ENCODE measurements at places on chromosomes 7 and 10. TPM values are rescaled to one million over a fixed set of nuclear protein-coding genes. Genes with fewer than 3 reads are reported as not detected.

EN2 gene
- total RNA-seq = 0.45 TPM

SORCS1 gene
- total RNA-seq = 14.4 TPM

ADCY1 gene
- total RNA-seq = 17.0 TPM

CYP2C19 gene
- total RNA-seq = not detected

- no peaks in the 10 kb centered on the region for H3K36me3 ChIP-seq
- peaks cover 4% of the 10 kb centered on the region for H3K27me3 ChIP-seq
- no peak overlapping the region for H3K4me3 ChIP-seq
- H3K27ac ChIP-seq = no peak overlapping the region
Measured at GRCh38 chr7:156005202-156005691, 193.0 kb upstream of the SHH start.

GRCh38 chr7:151142686-151143040 is 24.8 kb downstream of the GBX1 start:
- no peaks in the 10 kb centered on the region for H3K4me1 ChIP-seq
- no peak overlapping the region for H3K4me3 ChIP-seq
- H3K27ac ChIP-seq = no peak overlapping the region

GRCh38 chr7:150781103-150781502 is 19.1 kb downstream of the TMEM176B start:
- DNase-seq = no peak
- H3K27me3 ChIP-seq = no peaks in the 10 kb centered on the region
- H3K4me1 ChIP-seq = no peaks in the 10 kb centered on the region
- no peak overlapping the region for H3K4me3 ChIP-seq

DNA sequence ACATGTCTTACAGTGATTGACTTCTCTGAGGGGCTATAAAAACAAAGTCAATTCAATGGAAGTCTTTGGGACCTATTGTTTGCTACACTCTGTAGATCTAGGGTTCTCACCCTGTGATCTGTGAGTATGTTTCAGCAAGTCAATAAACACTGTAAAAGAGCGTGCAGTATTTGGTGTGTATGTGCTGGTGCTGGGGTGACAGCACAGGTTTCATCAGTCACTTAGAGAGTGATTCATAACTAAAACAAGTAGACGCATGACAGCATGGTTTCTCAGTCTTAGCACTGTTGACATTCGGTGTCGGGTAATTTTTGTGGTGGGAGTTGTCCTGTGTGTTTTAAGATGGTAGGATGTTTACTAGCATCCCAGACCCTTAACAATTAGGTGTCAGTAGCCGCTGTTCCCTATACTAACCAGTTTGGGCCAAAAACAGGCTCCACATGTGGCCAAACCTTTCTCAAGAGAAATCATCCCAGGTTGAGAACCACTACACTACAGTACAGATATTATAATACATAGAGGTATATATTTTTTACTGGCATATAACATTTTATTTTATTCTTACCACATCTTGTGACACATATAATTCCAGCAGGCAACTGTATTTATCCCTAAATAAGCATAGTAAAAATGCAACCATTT is 411.8 kb downstream of the ARL4A start:
- H3K27me3 ChIP-seq = no peaks in the 10 kb centered on the region
- no peaks in the 10 kb centered on the region for H3K36me3 ChIP-seq
- no peak overlapping the region for H3K4me3 ChIP-seq
- H3K4me1 ChIP-seq = no peaks in the 10 kb centered on the region

DNA sequence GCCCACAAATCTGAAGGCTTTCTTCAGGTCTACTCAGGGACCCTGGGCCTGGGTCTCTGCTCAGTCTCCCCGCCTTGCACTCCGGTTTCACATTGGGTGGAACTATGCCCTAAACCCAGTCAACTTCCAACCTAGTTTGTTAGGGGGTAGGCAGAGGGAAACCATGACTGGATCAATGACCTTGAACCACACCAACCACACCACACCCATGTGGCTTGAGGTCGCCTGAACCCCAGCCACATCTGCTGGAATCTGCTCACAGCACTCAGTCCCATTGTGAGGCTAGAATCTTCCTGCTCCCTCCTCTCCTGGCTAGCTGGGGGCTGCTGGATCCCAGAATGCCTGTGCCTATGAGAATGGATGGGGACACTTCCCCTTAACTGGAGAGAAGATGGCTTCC is 17.9 kb downstream of the RFC2 start:
- H3K36me3 ChIP-seq = peaks cover 6% of the 10 kb centered on the region
- H3K27ac ChIP-seq = no peak overlapping the region
- DNase-seq = no peak
- H3K4me3 ChIP-seq = no peak overlapping the region
- no peaks in the 10 kb centered on the region for H3K4me1 ChIP-seq

DNA sequence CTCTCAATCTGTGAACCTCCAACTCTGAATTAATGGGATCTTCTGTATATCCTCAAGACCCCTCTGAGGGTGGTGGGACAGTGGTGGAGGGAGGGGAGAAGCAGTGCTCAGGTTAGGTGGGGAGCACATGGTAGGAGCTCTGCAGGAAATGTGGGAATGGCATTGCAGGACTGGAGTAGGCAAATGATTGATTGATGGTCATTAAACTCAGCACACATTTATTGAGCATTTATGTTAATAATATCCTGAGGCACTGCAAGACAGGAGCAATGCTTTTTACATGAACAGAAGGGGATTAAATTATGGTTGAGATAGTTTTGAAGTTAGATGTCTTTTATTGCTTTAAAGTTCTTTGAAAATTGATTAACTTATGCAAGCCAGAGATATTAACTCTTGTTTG is 14.1 kb downstream of the BMPER start:
- H3K4me3 ChIP-seq = no peak overlapping the region
- H3K36me3 ChIP-seq = no peaks in the 10 kb centered on the region
- H3K4me1 ChIP-seq = no peaks in the 10 kb centered on the region
- no peaks in the 10 kb centered on the region for H3K27me3 ChIP-seq
- H3K27ac ChIP-seq = no peak overlapping the region

- H3K4me1 ChIP-seq = no peaks in the 10 kb centered on the region
- no peaks in the 10 kb centered on the region for H3K36me3 ChIP-seq
- H3K27ac ChIP-seq = peak overlapping the region; percentile 71
- H3K27me3 ChIP-seq = no peaks in the 10 kb centered on the region
- H3K4me3 ChIP-seq = peak overlapping the region; percentile 60
Measured at GRCh38 chr10:59177031-59177797, 771 bp downstream of the PHYHIPL start.

Measured in prostate gland (tissue), 2 donors.